ENCODE measurements at places on chromosomes 7 and 10. TPM values are rescaled to one million over a fixed set of nuclear protein-coding genes. Genes with fewer than 3 reads are reported as not detected.

- no peak for DNase-seq
Observed at GRCh38 chr7:38558761-38559345, 72.3 kb downstream of the AMPH start.

DNA sequence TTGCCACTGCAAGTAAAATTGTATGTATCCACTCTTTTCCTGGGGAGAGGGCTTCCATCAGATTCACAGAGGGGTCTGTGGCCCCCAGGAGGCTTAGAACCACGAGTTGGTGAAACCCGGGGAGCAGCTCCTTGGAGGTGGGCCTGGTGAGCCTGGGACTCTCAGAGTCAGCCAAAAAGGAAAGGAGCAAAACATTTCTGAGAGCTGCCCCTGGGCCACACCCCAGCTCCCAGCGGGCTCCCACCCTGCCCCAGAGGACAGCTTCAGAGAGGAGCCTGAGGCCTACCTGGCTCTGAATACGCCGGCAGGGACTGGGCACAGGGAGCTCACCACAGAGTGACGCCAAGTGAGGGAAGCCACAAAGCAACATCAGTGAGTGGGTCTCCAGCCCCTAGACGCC lies 56.9 kb downstream of the SH3PXD2A start:
- no peak for DNase-seq

DNA sequence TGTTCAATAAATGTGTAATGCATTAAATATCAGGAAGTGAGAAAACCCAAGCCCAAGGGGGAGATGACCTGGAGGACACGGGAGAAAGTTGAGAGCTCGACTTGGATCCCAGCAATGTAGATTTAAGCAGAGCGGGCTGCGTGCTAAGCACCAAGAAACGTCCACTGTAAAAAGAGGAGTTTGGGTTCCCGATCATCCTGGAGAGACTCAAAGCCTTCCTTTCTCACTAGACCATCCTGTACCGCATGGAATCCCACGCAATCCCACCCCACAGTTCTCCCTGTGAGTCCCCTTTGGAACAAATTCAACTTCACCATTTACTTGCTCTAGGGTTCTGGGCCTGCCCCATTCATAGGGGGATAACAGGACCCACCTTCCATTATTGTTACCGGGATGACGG lies 2.4 kb downstream of the TRPV6 start:
- no peak for DNase-seq

- DNase-seq, result no peak
Observed at GRCh38 chr7:158849768-158850544, 6.4 kb upstream of the DYNC2I1 start.

DNA sequence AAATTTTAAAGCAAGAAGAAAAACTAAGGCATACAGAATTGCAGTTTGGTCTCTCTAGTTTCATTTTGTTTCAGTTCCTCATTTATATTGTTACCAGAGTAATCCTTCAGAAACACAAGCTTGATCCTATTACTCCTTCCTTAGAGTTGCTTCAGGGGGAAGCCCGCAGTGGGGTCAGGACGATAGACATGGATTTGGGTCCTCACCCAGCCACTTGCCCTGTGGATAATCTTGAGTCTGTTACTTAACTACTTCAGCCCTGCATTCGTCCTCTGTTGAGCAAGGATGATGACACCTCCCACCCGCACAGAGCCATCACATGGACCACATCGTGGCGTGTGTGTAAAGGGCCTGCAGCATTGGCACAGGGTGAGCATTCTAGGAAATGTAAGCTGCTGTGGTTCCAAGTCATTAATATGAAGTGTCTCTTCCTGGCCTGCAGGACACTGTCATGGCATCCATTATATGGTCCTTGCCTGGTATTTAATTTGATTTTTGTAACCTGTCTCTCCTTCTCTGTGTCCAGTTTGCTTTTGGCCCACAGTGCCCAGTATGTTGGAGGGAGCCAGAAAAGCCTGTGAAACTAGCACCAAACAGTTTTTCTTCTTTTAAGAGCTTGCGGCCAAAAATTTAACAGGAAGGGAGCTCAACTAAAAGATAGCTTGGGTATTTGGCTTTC lies 111.2 kb downstream of the EEPD1 start:
- DNase-seq, result no peak

- no peak for DNase-seq
Observed at GRCh38 chr7:111388912-111389311, 173.4 kb downstream of the IMMP2L start.

- DNase-seq, result no peak
Observed at GRCh38 chr10:31669357-31669756, 259.3 kb downstream of the ARHGAP12 start.

- DNase-seq, result peak; percentile 66
Observed at GRCh38 chr10:72257051-72257892, 16.5 kb upstream of the DDIT4 start.

The CDK13 gene
- polyA plus RNA-seq, result 16.9 TPM

The RASA4B gene
- polyA plus RNA-seq, result 2.5 TPM

The CYP3A4 gene
- not detected for polyA plus RNA-seq

The EMX2 gene
- polyA plus RNA-seq, result not detected

The NUTM2E gene
- polyA plus RNA-seq, result not detected

The FOXP2 gene
- polyA plus RNA-seq, result not detected
